Fibroblast of pulmonary artery (primary cell): ENCODE measurements at places on chromosomes 4 and X.

- DNase-seq: no peak
Observed at GRCh38 chrX:109684136-109684535, 48.9 kb downstream of the ACSL4 start.

DNA sequence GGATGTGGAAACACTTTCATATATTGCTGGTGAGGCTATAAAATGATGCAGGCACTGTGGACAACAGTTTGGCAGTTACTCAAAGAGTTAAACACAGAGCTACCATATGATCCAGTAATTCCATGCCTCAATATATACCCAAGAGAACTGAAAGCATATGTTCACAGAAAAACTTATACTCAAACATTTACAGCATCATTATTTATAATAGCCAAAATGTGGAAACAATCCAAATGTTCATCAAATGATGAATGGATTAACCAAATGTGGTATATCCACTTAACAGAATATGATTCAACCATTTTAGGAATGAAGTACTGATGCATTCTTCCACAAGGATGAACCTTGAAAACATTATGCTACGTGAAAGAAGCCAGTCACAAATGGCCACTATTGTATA is 603.8 kb downstream of the IQCM start:
- no peak for DNase-seq

- peak; percentile 3 for DNase-seq
Observed at GRCh38 chrX:14616301-14616700, 87.0 kb downstream of the GLRA2 start.

DNA sequence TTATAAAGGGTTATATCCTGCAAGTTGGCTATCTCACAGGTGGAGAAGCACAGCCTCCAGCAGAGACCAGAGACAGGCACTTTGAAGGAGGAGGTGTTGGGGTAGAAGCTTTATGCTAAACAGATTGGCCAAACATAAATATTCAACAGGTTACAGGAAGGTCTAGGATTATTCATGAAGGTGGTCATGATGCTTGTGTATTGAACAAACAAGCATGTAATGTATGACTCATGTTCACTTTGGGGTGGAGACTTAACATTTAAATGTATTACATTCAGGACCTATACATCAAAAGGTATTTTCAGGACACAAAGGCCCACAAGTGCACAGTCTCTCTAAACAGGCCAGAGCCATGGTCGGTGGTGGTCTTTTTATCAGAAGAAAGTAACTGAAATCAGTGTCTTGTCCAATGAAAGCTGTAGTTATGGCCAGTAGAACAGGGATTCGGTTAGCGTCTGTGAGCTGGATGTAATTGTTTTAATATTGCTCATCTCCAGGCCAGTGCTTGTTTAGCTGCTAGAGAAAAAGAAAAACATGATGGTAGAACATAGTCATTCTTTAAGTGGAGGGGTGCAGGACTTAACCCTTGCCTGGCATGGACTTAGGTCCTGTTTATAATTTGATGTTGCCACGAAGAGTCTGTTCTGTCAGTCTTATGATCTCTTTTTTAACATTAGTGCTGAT is 555.2 kb upstream of the PCDH10 start:
- DNase-seq: peak; percentile 11

GRCh38 chrX:1676866-1677265 is 62.0 kb downstream of the ASMT start:
- DNase-seq: no peak

DNA sequence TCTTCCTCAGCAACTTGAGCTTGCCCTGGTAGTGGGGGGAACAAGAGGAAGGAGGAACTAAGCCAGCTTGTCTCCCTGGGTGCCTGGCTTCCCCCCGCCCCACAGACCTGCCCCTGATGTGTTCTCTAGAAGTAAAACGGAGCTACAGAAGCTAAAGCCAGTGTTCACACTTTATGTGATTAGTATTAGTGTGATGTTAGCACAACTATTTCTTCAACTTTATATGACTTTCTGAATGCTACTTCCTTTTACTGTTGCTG is 10.7 kb downstream of the RGS12 start:
- no peak for DNase-seq

GRCh38 chr4:113160548-113160947 is 111.1 kb downstream of the ANK2 start:
- DNase-seq: no peak
